ENCODE measurements at places on chromosomes 16 and 17.
A peak's percentile ranks its signal among the peaks of the same experiment; 100 is the strongest.

DNA sequence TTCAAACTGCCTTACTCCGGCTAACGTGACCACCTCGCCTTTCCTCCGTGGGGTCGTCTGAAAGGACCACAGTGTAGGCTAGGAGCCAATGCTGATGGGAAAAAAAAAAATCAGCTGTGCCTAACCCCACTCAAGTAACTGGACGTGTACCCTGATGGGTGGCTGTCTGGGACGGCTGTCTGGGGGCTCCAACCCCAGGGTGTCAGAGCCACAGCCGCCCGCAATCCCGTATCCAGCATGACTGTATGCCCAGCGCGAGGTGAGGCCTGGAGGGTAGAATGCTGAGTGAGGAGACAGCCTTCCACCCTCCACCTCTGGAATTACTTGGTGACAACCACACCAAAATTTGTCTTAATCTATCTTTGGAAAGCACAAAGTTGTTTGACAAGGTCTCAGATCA, 2.8 kb downstream of the CSNK1D start:
- no peak for DNase-seq

DNA sequence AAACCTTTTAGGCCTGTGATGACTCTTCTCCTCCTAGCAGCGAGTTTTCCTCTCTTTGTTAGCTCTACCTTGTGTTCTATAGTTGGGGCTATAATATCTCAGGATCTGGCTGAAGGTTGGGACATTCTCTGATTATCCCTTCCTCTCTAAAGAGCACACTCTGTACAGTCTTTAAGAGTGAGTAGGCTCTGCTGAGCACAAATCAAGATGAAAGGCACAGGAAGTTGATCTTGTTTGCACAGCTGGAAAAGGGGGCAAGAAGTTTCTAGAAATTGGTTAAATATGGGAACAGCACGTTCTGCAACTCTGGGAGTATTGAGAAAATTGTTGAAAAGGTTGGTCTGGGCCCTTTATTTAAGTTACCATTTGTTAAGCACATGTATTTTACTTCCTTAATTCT, 240.9 kb downstream of the CDH11 start:
- DNase-seq: peak; percentile 76

GRCh38 chr17:17004251-17004996, 32.5 kb upstream of the TNFRSF13B start:
- no peak for DNase-seq

- peak; percentile 67 for DNase-seq
Measured at GRCh38 chr17:48605409-48605919, 678 bp upstream of the HOXB6 start.

DNA sequence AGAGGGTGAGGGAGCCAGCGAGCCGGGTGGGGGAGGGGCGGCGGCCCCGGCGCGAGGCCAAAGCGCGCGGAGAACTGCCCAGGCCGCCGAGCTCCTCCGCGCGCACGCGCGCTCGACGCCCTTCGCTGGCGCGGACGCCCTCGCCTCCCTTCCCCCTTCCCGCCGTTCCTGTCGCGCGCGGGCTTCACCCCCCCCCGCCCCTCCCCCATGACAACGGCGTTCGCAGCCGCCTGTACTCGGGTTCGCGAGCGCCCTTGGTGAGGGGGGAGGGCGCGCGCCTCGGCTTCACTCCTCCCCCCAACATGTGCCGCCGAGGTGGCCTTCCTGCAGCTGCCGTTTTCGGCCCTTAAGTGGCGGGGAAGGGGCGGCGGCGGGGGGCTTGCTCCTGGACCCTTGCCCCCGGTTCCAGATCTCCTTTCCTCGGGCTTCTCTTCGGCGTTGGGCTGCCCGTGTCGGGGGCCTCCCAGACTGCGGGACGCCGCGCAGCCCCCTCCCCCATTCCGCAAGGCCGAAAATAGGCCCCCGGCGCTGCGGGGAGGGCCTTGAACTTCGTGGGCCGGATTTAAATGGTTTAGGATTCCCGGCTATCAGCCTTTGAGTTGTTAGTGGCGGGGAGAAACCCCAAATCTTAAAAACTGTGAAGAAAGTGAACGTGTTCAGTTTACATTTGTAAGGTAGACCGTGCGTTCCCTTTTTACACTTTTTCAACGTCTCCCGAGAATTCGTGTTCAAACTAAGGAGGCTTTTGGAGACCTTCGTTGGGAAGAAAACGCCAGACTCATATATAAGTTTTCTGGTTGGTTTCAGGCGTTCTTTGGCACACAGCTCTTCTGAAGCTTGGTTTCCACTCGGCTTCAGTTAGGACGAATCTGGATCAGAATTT, 653 bp downstream of the SRRM2 start:
- peak; percentile 72 for DNase-seq

DNA sequence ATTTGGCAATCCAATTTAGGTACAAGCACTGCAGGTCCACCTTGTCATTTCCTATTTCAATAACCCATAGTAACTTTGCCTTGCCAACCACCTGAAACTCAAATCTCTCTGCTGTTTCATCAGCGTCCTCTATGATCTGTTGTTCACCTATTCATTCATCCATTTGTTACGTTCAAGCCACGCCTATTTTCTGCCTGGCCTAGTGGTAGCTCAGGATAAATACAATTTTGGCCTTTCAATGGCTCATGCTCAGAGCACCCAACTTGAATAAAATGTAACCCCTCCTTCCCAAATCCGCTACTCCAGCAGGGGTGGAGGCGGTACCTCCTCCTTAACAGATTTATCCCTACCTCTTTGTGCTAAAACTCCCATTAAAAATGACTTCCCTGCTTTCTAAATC, 3.6 kb upstream of the FBXO47 start:
- no peak for DNase-seq

GRCh38 chr16:57023541-57024249, 34.3 kb downstream of the NLRC5 start:
- DNase-seq: no peak

DNA sequence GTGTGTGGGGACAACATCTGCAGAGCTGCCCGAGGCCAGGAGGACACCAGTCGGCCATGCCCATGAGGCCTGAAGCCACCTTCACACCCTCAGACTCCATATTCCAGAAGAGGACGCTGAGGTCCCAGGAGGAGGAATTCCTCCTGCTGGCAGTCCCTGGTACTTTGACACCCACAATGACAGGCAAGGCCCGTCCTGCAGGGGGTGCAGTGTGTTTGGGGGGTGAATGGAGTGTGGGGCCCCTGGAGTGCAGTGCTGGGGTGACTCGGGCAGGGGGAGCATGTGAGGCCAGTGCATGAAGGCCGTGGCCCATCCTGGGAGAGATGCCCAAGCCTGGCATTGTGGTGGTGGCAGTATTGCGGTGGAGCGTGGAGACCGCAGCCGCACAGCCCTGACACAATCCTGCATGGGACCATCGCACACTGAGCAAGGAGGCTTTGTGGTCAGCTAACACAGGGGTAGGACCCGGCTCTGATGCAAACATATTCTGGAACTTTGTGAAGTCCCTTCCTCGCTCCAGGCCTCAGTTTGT, 52.2 kb downstream of the ZDHHC7 start:
- no peak for DNase-seq

DNA sequence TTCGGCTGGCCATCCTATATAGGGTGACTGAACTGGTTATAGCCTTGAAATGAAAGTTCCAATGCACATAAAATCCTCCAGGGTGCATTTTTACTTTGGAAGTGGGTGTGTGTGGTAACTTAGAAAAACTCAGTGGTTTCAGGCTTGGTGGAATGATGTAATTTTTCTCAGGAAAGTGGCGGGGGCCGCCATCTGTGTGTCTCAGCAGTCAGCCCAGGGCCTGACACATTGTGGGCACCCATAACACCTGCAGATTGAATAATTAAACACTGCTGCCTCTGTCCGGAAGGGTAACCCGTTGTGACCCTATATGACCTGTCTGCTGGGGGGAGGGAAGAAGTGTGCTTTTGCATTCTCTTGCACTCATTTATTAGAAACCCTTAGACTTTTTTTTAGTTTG, 2.2 kb upstream of the PDP2 start:
- peak; percentile 39 for DNase-seq

DNA sequence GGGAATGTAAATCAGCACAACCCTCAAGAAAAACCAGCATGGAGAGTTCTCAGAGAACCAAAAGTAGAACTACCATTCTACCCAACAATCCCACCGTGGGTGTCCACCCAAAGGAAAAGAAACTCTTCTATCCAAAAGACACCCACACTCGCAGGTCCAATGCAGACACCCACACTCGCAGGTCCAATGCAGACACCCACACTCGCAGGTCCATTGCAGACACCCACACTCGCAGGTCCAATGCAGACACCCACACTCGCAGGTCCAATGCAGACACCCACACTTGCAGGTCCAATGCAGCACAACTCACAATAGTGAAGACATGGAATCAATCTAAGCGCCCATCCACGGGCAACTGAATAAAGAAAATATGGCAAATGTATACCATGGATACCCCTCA, 77.0 kb upstream of the RPH3AL start:
- no peak for DNase-seq

DNA sequence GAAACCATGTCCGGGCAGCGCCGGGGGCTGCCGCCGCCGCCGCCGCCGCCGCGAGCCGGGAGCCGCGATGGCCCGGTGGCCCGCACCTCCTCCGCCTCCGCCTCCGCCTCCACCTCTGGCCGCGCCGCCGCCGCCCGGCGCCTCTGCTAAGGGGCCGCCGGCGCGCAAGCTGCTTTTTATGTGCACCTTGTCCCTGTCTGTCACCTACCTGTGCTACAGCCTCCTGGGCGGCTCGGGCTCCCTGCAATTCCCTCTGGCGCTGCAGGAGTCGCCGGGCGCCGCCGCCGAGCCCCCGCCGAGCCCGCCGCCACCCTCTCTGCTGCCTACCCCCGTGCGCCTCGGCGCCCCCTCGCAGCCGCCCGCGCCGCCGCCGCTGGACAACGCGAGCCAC, 587 bp downstream of the HS3ST4 start:
- DNase-seq: no peak

GRCh38 chr16:1460602-1461138, 14.2 kb downstream of the CLCN7 start:
- DNase-seq: no peak

GRCh38 chr17:9513266-9513665, 62.4 kb downstream of the STX8 start:
- DNase-seq: no peak

GRCh38 chr17:79330229-79330628, 255.6 kb downstream of the ENGASE start:
- no peak for DNase-seq

DNA sequence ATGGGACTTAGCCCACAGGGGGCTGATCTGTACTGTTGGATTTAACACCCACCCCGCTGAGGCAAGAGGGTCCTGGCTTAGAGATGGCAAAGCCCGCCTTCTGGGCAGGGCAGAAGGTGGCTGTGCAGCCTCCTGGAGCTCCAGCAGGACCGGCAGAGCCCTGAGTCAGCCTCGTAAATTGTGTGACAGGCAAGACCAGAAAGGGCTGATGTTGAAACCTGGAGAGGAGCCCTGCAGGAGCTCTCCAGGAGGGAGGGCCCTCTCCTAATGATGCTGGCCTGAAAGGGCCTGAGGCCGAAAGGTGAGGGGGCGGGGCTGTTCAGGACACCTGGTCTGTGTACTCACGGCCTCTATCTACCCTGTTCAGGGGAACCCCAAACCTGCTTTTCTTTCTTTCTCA, 22.5 kb upstream of the MYO15B start:
- no peak for DNase-seq

DNA sequence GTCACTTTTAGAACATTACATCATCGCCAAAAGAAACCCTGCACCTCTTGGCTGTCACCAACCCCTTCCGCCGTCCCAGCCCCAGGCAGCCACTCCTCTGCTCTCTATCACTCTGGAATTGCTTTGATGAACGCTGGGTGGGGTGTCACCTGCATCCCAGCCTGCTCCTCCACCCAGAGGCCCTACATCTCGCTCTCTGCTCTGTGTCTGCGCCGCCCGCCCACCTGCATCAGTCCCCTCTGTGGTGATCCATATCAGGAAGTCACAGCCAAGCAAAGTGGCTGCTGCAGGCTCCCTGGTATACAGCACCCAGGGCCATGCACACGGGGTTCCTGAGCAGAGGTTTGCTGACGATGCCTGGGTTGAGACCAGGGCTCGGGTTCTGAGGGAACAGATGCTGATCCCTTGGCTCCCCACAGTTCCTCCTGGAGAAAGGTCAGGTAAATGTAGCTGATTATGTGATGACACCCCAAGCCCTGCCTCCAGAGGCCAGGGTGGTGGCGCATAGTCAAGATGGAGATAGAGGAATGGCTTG, 30.8 kb downstream of the MPRIP start:
- DNase-seq: no peak

GRCh38 chr16:27359615-27360014, 42.4 kb upstream of the IL21R start:
- DNase-seq: no peak

- no peak for DNase-seq
Measured at GRCh38 chr16:69932228-69932627, 18.9 kb upstream of the CLEC18A start.

- no peak for DNase-seq
Measured at GRCh38 chr17:18161207-18162145, 22.2 kb upstream of the ALKBH5 start.

DNA sequence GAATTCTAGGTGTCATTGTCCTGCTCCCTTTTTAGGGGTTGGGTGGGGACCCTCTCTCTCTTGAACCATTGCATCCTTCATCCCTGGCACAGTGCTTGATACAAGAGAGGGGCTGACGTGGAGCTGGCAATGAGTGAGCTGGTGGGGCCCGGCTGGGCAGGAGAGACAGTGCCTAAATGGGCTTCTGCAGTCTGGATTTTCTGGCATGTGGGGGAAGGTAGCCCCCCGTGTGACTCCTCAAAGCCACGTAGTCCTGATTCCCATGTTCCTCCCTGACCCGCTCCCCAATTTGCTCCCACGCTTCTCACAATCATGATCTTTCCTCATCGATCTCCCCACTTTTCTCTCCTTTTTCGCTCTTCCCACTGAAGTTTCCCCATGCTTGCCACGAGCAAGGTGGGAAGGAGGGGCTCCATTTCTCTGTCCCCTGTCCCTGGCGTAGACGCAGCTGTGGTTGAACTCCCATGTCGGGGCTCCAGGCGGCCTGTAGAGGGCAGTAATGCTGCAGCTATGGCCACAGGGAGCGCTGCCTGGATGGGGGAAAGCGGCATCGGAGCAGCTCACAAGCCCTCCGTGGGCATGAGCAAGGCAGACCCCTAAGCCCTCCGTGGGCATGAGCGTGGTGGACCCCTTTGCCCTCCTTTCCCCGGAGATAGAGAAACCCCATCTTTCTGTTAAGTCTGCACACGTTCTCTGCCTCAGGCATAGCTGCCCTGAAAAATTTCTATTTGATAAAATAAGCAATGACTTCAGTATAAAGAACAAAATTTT, 47.5 kb downstream of the HAPSTR1 start:
- peak; percentile 60 for DNase-seq

All from astrocyte of the spinal cord (primary cell).